Stimulated activated CD8-positive, alpha-beta memory T cell treated with anti-CD3 and anti-CD28 coated beads, Interleukin-12 subunit alpha, Interleukin-12 subunit beta, amount 100 ng/mL, for 4 hours (primary cell): ENCODE measurements at places on chromosomes 2 and 18.

- no peak for DNase-seq
Observed at GRCh38 chr2:36960005-36960675, 6.2 kb downstream of the STRN start.

- no peak for DNase-seq
Observed at GRCh38 chr2:8640498-8640897, 41.4 kb upstream of the ID2 start.

DNA sequence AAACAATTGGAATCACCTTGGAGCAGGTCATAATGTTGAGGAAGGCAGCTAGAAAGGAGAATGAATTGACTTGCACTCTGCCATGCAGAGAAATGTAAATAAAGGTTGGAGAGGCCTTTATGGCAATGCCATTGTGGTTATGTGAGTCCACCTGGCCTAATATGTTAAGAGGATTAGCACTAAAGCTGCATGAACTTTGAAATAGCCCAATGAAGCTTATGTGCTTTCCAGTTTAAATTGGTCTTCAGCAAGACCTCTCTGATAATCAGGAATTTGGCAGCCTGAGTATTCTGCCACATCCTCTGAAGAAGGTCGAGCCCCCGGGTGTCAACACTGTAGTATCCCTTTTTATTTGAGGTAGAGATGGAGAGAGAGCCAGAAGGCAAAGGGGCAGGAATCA, 464.9 kb downstream of the CDH2 start:
- DNase-seq = no peak

DNA sequence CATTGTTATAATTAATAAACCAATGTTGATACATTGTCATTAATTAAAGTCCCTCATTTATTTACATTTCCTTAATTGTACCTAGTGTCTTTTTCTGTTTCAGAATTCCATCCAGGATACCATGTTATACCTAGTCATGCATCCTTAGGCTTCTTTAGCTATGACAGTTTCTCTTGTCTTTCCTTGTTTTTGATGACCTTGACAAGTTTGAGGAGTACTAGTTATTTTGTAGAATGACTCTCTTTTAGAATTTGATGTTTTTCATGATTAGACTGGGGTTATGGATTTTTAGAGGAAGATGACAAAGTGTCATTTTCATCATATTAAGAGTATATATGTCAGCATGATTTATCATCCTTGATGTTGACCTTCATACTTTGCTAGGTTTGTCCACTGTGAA, 16.4 kb downstream of the GIGYF2 start:
- DNase-seq = no peak

DNA sequence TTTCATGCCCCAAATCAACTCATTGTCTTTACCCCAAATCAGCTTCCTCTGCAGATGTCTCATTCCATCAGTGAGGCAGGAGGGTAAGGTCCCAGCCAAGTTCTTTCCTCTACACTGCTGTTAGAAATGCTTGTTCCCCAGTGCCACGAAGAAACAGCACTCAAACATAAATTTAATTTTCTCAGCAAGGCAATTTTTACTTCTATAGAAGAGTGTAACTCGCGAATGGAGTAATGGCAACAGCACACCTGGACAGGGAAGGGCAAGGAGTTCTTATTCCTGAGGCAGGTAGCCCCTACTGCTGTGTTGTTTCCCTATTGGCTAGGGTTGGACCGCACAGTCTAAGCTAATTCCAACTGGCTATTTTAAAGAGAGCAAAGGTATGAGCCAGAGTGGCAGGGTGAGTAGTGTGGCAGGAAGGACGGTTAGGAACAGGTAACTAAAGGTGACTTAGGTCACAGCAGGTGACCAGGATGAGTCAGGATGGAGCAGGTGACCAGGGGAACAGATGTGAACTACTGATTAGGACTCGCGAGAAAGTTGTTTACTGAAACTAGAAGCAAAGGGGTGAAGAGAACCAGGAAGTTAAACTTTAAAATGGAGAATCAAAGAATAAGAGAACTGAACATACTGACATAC, 12.0 kb upstream of the CEP68 start:
- DNase-seq = no peak

DNA sequence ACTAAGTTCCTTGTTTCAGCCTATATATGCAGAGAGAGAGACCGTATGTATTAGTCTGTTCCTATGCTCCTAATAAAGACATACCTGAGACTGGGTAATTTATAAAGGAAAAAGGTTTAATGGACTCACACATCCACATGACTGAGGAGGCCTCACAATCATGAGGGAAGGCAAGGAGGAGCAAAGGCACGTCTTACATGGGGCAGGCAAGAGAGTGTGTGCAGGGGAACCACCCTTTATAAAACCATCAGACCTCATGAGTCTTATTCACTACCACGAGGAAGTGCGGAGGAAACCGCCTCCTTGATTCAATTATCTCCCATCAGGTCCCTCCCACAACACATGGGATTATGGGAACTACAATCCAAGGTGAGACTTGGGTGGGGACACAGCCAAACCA, 73.8 kb downstream of the TMEM18 start:
- DNase-seq = no peak

DNA sequence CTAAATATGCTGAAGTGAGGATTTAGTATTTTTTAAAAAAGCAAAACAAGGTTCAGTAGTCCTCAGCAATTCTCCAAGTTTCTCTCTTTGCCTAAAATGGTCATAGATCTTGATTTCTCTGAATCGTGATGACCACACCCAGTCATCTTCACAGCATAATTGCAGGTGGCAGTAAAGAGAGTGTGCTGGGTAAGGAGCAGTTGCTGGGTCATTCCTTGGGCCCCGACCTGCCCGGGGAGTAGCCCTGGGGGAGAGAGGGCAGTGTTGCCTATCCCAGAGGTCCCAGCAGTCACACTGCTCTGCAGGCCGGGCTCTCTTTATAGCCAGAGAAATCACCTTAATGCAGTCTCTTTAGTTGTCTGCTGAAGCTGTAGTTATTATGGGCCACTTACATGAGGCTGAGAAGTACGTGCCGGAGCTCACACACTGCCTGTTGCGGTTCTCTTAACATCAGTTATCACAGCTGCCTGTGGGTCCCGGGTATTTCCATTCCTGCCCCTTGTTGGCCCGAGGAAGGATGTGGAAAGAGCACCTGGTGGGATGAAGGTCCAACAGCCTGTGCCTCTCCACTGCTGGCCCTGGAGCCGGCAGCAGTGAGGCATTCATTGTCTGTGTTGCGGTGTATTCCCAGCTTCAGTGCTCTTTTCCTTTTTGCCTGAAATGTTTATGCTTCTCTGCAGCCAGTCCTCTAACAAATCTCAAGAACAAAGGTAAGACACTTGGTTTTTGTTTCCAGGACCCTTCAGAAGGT, 230.1 kb downstream of the ALPK2 start:
- DNase-seq = no peak

GRCh38 chr2:152354909-152355308, 19.9 kb downstream of the FMNL2 start:
- DNase-seq = no peak

GRCh38 chr2:207403141-207403540, 126.6 kb upstream of the CREB1 start:
- DNase-seq = no peak

GRCh38 chr2:60717691-60718090, 38.4 kb upstream of the PAPOLG start:
- DNase-seq = no peak

DNA sequence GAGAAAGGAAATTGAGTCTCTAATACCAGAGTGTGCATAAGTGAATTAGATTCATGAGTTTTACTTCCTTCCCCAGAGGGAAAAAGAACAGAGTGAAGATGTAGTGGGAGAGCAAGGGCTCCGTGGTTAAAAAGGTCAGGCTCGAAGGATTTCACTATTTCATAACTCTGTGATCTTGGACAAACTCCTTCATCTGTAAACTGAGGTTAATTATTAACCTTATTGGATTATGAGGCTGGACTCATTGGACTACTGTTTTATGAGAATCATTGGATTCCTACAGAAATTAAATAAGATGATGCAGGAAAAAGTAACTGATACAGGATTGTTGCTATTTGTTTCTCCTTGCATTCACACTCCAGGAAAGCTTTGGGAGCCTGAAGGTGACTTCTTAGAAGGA, 45.0 kb downstream of the SRD5A2 start:
- DNase-seq = no peak

- DNase-seq = no peak
Observed at GRCh38 chr2:218003981-218004419, 1.2 kb upstream of the TNS1 start.

DNA sequence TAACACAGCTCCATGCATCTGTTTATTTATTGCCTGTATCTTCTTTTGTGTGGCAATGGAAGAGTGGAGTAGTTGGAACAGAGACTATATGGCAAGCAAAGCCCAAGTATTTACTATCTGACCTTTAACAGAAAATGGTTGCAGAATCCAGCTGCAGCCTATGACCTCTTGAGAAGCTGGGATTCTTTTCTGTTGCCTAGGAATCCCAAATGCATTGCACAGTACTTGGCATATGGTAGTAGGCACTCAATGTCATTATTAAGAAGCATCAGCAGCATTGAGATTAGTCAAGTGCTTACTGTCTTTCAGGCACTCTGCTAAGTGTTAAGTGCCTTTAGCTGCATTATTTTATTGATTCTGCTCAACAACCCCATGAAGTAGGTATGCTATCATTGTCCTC, 331.6 kb downstream of the CCDC85A start:
- DNase-seq = no peak

DNA sequence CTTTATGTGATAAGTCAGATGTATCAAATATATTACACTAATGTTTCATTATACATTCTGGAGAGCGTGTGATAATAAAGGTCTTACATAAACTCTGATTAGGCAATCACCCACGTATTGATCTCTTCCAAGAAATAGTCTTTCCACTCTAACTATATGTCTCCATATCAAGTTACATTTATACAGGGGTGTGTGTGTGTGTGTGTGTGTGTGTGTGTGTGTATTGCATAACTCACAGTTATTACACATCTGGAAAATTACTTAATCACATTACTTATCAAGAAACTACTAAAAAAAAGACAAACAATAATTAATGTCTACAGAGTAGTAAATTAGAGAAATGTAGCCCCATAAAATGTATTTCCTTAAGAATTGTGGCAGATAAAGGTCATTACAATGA, 339.8 kb downstream of the CDH19 start:
- DNase-seq = no peak

DNA sequence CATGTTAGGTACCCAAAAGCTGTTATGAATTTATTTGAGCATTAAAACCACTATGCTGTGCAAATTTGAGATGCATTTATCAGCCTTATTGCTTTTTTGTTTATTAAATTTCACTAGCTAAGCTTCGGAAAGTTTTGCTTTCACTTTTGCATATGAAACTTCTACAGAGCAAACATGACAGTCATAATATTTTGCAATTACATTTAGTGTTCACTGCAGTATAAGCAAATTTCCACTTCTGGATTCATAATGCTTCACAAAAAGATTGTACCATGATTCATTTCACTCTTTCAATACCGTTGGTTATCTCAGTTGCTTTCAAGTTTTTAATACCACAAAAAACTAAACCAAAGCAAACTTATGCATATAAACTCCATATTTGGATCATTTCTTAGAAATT, 228.7 kb upstream of the SLC8A1 start:
- no peak for DNase-seq

- no peak for DNase-seq
Observed at GRCh38 chr2:72915907-72916742, 1.2 kb upstream of the EMX1 start.

GRCh38 chr2:103773884-103774283, 1012.1 kb downstream of the TMEM182 start:
- DNase-seq = no peak

GRCh38 chr2:191265311-191266170, 20.3 kb downstream of the MYO1B start:
- DNase-seq = no peak

DNA sequence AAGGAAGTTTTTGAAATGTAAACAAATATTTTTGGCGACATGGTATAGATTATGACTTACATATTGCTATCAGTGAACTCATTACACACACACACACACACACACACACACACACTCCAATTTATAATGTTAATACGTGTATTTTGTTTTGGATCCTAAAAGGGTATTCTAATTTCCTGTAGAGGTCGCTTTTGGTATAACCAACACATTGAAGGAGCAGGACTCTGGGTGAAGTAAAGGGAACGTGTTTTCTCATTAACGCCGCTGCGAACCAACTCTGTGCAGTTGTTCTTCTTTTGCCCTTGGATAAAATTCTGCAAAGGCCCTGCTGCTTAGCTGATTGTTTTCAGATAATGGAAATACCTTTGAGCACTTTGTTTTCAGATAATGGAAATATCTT, 190.4 kb downstream of the PMAIP1 start:
- no peak for DNase-seq

DNA sequence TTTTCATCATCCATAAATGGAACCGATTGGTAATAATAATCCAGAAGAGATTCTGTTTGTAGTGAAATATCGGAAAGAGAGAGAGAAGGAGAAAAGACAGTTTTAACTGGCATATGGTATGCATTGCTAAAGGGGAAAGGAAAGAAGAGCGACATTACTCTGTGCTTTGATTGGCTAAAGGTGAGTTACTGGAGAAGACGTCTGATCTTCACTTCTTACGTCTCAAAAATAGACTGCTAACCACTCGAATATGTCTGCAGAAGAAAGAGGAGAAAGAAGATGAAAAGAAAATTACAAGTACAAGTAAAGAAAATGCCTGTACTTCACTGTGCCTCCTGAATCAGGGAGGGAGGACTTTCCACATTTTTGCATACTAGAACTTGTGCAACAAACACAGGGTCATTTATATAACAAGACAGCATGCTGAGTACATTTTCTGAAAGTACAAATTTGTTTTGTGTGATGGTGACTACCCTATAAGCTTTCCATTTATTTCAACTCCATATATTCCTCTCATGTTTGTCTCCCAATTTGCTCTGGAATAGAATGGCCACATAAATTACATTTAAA, 787.2 kb downstream of the RNF144A start:
- no peak for DNase-seq

GRCh38 chr2:184326066-184326465, 272.3 kb upstream of the ZNF804A start:
- no peak for DNase-seq

GRCh38 chr2:168518555-168519066, 62.5 kb downstream of the CERS6 start:
- DNase-seq = no peak

GRCh38 chr2:62884514-62884913, 166.1 kb upstream of the OTX1 start:
- no peak for DNase-seq

- no peak for DNase-seq
Observed at GRCh38 chr18:22998344-22998743, 65.2 kb downstream of the RBBP8 start.

DNA sequence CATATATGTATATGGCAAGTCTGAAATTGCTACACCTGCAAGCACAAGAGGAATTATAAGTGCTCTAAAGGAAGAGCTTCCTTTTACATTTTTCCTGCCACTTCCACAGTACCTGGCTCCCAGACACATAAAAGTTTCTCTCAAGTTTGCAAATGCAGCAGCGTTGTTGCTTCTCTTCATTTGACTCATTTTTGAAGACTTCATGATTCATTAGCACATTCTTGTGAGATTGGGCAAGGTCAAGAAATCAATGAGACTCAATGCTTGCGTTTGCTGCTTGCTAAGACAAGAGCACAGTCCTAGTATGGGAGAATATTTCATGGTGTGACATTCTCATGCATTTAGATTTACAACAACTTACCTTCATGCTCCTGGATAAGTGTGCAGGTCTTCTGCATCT, 42.6 kb upstream of the PDCL3 start:
- DNase-seq = no peak
